ENCODE measurements at places on chromosomes 7 and 10.

GRCh38 chr10:51008346-51008745, 65.9 kb upstream of the PRKG1 start:
- no peak for DNase-seq

- no peak for DNase-seq
Observed at GRCh38 chr10:121594623-121595350, 3.5 kb downstream of the FGFR2 start.

DNA sequence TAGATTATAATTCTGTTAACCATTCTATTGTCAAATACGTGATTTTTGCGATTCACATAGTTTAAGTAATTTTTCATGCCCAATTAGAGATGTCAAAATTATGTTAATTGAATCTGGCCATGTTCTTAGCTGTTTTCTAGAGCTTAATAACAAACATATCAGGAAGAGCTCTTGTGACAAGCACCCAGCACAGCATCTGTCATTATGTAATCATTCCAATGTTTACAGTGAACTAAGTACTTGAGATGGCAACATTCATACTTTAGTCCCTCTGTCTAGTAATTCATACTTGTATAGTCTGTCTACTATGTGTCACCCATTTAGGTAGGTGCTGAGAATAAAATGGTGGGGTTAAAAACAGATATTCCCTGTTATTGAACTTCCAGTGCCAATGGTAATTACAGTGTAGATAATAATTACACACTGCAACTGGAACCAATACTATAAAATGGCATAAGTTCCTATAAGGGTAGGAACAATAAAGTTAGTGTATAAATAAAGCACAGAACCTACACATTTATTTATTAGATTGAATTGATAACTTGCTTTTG, 55.2 kb downstream of the ZEB1 start:
- DNase-seq = no peak

DNA sequence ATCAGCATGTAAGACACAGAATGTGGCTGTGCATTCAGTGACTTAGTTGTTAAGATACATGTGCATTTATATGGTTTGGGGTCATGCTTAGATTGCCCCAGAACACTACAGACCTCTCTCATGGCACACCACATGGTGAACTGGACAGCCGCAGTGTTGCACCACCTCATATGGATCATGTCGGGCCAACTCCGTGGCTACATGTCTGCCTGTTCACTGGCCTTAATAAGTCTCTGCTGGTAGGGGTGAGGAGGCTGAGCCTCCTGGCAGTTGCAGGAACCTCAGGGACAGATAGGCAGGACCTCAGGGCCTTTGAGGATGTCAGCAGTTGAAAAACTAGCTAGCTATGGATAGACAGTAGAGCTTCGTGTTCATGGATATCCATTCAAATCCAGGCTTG, 751.0 kb downstream of the GRID1 start:
- DNase-seq = no peak

DNA sequence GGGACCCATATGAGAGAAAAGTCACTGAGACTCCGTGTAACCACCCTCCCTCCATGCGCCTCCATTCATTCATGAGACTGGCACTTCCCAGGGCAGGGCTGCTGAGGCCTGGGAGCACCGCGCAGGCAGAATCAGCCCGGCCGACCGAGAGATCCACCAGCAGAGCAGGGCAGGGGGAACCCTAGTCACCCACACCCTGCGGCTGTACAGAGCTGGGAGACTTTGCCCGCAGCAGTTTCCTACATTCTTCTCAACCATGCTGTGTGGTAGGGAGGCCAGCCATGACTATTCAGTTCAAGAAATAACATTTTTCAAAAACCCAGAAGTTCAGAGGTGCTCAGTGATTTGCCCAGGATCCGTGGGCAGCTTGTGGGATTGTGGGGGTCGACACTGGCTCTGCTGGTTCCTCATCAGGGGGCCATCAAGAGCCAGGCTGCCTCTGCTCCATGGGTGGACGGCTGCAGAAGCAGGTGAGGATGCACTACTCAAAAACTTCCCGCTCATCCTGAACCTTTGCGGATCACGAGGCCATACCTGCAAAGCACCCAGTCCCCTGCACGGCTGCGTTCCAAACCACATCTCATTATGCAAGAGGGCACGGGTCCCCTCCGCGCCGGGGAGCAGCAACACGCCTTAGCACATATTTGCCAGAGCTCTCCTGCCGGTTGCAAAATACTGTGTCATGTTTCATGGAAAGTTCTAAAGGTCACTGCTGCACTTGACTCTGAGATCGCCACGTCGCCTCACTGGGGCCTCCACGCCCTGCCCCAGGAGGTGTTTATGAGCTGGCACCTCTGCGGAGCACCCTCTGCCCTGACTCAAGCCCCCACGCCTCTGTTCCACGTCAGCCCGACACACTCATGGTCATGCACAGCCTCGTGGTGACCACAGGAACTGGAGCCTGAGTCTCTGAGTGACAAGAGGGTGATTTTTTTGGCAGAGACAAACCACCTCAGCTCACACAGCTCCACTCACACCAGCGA, 132.0 kb downstream of the PRKAG2 start:
- peak; percentile 15 for DNase-seq

DNA sequence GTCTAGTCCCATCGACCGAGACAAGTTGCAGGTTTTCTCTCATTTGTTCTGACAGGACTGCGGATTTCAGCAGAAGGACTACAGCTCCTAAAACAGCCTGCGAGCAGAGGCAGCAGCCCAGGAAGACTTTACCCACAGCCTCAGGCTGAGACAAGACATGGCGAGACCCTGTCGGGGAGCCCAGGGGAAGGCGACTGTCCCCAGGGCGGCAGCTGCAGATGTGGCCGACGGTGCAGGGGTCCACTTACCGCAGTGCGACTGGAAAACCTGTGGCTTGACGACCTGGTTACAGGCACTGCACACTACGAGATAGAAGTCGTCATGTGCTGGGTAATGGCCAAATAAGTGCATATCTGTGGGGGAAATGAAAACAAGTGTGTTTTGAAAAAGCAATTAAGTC, 88.0 kb downstream of the ATXN7L1 start:
- DNase-seq = no peak

DNA sequence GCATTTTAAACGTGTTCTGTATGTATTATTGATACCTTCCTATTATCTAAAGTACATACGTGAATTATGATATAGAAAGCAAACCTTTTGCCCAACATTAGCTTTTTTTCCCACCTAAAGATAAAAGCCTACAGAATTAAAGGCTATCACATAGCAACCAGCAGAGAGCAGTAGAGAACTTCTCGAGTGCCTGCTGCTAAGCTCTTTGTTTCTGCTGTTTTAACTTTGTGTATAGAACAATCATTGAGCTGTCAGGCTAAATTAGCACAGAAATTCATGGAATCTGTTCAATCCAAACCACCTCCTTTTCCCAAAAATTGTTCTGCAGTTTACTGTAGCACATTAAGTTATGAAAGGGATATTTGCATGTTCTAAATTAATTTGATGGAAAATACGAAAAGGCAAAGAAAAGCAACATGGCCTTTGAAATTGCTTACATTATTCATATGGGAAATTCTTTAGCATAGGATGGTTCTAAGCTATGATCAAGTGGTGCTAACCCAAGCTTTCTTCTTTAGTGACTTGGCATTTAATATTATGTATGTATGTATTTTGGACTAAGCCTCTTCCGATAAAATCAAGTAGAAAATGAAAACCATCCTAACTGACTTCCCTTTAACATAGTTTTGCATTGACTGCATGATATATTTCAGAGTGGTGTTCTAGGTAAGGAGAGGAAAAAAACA, 1288.5 kb downstream of the GATA3 start:
- peak; percentile 72 for DNase-seq

- no peak for DNase-seq
Observed at GRCh38 chr7:47659664-47660462, 78.0 kb upstream of the TNS3 start.

- no peak for DNase-seq
Observed at GRCh38 chr7:28065308-28065707, 115.3 kb downstream of the JAZF1 start.

GRCh38 chr7:149741629-149742028, 31.8 kb downstream of the ZNF467 start:
- peak; percentile 48 for DNase-seq

GRCh38 chr7:3267966-3268690, 32.9 kb upstream of the SDK1 start:
- DNase-seq = no peak

DNA sequence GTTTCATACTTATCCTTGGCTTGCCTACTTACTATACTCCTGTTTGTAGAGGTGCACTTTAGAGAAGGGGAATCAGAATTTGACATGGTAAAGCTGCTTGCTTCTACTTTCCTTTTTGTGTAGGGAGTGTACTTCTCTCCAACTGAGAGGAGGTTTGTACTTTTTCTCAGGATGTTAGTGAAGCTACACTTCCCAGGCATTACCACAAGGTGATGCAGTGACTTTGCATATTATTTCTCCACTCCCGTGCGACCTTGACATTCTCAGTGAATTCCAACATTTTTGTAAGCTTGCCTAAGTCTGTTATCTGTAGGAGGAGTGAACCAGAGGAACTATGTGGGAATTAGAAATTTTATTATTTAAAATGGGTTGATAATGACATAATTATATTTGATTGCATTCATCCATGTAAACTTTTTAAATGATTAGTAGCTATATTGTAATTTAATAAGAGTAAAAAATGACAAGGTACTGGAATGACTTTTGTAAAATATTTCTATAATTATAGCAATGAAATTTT, 5.2 kb downstream of the TAX1BP1 start:
- DNase-seq = peak; percentile 79

DNA sequence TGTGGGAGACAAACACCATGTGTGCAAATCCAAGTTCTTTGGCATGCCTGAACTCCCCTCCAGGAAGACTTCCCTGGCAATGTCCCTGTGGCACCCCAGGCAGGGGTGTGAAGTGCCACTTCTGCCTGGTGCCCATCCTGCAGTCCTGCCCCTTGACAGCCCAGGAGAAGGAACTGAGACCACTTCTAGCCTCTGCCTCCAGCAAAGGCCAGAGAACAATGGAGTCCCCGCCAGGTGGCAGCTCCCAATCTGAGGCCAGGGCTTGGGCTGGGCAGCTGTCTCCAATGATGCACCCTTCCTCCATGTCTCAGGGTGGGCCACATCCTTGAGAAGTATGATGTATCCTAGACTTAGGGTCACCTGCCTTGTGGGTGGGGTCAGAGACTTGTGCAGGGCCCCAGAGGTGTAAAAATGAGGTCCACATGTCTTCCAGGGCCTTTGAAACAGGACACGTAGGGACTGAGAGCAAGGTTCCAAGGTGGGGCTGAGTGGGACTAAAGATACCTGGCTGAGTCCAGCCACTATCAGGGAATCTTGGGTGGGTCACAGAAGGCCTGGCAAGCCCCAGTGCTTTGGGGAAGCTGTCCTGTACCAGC, 5.5 kb downstream of the FXYD4 start:
- peak; percentile 24 for DNase-seq

DNA sequence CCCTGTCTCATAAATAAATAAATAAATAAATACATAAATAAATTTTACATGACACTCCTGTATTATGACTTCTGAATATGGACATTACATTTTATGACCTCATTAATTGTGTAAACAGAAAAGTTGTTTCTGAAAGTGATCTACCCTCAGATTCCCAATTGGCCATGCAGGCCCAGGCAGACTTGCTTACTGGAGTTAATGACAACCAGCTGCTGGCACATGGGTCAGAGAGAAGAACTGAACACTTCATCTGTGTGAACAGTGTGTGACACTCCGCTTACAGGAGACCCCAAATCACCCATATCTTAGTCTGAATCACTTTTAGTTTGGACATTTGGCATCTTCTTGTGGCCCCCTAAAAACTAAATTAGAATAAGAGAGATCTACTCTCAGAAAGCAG, 31.4 kb downstream of the PARP12 start:
- DNase-seq = no peak

GRCh38 chr10:34661580-34661979, 153.5 kb downstream of the PARD3 start:
- DNase-seq = no peak

GRCh38 chr10:22379059-22379458, 33.8 kb downstream of the SPAG6 start:
- DNase-seq = no peak

GRCh38 chr7:115851291-115851690, 179.3 kb downstream of the TFEC start:
- DNase-seq = peak; percentile 72

- no peak for DNase-seq
Observed at GRCh38 chr7:113030489-113030888, 56.1 kb downstream of the GPR85 start.

- DNase-seq = peak; percentile 40
Observed at GRCh38 chr10:42986633-42987032, 90.2 kb upstream of the RET start.

- DNase-seq = peak; percentile 78
Observed at GRCh38 chr10:64112701-64113355, 591.6 kb downstream of the REEP3 start.

GRCh38 chr7:19747740-19748339, 25.6 kb downstream of the TMEM196 start:
- DNase-seq = peak; percentile 31

GRCh38 chr7:68166525-68166924, 1169.9 kb downstream of the TYW1 start:
- no peak for DNase-seq

DNA sequence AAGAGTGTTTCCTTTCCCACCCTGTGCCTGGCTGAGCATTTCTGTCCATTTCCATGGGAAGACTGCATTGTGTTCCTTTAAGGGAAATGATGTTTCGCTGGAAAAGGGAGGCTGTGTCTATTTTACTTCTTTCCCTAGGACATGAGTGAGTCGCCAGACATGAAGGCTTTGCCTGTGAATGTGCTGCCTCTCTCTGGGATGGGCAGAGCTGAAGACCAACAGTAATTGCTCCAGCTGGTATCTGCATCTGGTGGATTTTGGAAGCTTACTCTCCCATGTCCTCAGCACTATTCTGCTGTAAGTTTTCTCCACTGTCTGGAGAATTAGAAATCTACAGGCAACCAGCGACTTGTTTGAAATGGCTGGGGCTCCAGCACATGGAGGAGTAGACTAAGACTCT, 264.6 kb upstream of the BMPER start:
- DNase-seq = no peak

GRCh38 chr10:30587522-30588031, 42.0 kb downstream of the LYZL2 start:
- peak; percentile 92 for DNase-seq

GRCh38 chr7:121166916-121167315, 161.9 kb upstream of the WNT16 start:
- no peak for DNase-seq

GRCh38 chr10:51687296-51687695, 12.1 kb downstream of the CSTF2T start:
- no peak for DNase-seq

DNA sequence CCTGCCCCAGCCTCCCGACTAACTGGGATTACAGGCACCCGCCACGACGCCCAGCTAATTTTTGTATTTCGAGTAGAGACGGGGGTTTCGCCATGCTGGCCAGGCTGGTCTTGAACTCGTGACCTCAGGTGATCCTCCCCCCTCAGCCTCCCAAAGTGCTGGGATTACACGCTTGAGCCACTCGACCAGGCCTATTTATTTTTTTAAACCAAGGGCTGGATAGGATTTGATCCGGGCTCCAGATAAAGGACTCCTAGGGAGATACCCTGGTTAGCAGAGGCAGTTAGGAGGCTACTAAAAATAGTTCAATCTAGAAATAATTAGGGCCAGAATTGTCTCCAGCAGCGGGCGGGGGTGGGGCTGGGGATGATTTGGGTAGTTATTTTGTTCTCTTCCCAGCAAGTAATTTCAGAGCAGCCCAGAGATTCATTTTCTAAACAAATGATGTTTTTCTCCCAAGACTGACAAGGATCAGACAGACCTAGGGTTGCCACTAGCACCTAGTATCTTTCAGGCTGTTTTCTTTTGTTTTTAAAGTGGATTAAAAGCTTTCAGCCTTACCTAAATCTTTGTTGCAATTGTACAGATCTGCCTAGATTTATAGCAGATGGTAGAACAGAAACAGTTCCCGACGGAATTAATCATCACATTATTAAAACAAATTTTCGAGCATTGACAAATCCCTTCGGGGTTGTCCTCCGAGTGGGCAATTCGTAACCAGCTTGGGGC, 859 bp upstream of the SMC3 start:
- DNase-seq = no peak
